Astrocyte (in vitro differentiated cells and primary cell): ENCODE measurements at places on chromosomes 6 and 20.

DNA sequence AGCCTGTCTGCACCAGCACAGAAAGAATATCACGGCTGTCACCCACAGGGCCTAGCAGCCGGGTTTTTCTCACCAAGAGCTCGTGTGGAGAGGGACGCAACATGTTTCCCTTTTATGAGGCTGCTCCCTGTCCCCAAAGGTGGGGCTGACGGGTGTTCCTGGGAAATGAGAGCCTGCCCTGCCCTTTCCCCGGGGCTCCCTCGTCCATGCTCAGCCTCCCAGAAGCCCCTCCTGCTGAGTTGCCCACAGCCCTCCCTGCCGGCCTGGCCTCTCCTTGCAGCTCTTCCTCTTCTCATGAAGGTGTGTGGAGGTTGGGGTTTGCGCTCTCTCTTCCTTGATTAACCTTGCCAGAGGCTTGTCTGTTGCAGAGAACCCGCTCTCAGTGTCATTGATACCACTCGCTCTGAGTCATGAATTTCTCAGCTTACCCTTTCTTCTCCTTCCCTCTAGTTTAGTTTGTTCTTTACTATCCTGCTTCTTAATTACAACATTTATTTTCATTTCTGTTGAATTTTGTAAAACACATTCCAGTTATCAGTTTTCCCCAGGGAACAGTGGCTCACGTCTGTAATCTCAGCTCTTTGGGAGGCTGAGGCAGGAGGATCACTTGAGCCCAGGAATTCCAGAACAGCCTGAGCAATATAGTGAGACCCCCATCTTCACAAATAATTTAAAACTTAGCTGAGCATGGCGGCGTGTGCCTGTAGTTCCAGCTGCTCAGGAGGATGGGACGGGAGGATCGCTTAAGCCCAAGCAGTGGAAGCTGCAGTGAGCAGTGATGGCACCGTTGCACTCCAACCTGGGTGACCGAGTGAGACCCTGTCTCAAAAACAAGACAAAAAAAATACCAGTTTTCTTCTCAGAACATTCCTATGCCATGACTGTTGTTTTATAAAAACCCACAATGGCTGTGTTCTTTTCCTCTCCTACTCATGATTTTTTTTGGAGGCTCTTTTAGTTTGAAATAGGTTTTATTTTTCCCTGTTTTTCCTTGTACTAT, 103.8 kb downstream of the TMEM242 start:
- peak; percentile 62 for DNase-seq

DNA sequence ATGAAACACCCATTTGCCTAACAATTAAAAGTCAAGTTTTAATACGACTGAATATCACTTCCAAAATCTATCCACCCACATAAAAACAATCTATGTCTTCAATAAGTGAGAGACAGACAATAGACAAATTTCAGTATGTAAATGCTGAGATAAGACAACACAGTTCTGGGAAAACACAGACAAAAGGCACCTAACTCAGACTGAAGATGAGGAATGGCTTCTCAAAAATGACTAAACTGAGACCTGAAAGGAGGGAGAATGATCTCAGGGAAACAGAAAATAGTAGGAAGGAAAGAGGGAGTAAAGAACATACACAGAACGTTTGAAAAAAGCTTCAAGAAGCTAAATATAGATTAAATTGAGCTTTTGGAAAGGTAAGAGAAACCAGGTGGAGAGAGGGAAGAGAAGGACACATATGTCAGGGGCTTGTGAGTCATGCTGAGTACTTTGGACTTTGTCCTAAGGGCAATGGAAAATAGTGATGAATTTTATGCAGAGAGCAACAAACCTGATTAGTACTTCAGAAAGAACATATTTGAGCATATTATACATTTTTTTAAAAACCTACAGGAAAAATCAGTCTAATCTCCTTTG, 16.1 kb downstream of the LMBRD1 start:
- DNase-seq: no peak

GRCh38 chr6:7283676-7284075, 29.3 kb downstream of the SSR1 start:
- DNase-seq: no peak

DNA sequence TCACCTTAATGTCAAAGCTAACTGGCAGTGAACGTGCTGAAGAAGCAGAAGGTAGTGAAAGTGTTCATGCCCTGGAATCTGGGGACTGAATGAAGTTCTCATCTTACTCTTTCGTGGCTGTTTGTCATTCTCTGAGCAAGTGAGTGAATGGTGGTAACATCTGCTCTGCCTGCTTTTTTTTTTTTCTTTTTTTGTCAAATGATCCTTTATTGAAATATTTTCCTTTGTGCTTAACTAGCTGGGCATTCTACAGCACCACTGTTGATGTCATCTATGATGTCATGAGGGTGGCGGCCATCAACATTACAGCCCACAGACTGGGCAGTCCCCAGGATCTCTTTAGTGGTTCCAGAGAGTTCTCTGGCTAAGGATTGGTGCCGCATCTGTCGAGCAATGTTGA, 65.2 kb downstream of the RIN2 start:
- no peak for DNase-seq

DNA sequence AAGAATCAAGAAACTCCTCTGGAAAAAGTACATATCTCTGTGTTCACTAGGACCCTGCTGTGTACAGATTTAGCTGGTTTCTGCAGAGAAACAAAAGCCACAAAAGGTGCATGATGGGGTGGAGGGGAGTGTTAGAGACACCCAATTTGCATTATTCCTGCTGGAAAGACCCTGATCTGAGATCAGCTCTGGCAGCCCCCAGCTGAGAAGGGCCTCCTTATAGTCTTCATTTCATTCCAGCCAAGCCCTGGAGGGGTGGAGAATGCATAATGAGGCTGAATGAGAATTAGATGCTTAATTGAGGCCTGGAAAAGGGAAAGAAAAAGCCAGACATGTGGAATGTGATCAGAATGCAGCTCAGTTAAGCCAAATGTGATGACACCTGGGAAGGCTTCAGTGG, 545.6 kb downstream of the KIF16B start:
- no peak for DNase-seq

GRCh38 chr6:138757136-138757535, 16.4 kb upstream of the CCDC28A start:
- DNase-seq: no peak
